ENCODE measurements at places on chromosomes 1 and 21. TPM values are rescaled to one million over a fixed set of nuclear protein-coding genes. Genes with fewer than 3 reads are reported as not detected.

GRCh38 chr1:112882271-112882744, 73.7 kb downstream of the SLC16A1 start:
- DNase-seq, result no peak

- no peak for DNase-seq
Measured at GRCh38 chr1:17196496-17197185, 8.3 kb upstream of the PADI1 start.

The HES3 gene
- not detected for polyA plus RNA-seq

The GPR37L1 gene
- polyA plus RNA-seq, result 0.09 TPM

The MYOC gene
- 0.28 TPM for polyA plus RNA-seq

GRCh38 chr1:29855561-29856160, 619.3 kb downstream of the PTPRU start:
- DNase-seq, result no peak

The FNBP1L gene
- polyA plus RNA-seq, result 101 TPM

The SPRR2E gene
- polyA plus RNA-seq, result not detected

DNA sequence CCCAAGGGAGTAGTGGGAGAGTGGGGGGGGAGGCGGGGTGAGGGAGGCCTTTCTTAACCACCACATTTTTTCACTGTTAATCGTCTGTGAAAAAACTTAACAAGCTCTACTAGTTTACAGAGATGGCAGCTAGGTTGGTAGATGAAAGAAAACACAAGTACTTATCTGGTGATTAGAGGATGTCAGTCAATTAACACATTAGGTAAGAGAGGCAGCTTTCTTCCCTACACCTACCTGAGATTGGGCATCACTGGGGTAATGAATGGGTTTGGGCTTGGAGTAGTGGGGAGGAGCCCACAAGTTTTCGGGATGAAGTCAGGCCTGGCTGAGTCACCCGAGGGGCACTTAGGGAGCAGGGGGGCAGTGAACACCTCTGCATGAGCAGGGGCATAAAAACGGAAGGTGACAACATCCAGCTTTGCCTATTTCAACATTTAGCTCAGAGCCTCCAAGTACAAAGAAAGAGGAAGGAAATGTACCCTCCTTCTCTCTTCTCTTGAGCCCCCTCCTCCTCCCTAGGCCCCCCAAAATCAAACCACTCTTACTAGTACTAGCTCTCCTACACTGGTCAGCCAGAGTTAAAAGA, 2.5 kb downstream of the LBR start:
- no peak for DNase-seq

The TPTE gene
- polyA plus RNA-seq, result not detected

- DNase-seq, result no peak
Measured at GRCh38 chr1:184941735-184942134, 32.6 kb downstream of the NIBAN1 start.

DNA sequence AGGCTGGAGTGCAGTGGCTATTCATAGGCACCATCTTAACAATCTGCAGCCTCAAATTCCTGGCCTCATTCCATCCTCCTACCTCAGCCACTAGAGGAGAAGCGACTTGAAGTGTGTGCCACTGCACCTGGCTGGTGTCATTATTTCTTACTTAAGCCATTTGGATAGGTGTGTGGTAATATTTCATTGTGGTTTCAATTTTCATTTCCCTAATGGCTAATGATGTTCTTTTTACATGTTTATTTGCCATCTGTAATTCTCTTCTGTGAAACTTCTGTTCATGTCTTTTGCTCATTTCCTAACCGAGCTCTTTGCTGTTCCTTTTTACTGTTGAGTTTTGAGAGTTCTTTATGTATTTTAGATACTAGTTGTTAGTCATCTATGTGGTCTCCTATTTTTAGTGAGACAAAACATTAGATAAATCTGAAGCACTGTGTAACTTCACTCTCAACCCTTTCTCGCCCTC, 66.8 kb downstream of the SLC27A3 start:
- no peak for DNase-seq

DNA sequence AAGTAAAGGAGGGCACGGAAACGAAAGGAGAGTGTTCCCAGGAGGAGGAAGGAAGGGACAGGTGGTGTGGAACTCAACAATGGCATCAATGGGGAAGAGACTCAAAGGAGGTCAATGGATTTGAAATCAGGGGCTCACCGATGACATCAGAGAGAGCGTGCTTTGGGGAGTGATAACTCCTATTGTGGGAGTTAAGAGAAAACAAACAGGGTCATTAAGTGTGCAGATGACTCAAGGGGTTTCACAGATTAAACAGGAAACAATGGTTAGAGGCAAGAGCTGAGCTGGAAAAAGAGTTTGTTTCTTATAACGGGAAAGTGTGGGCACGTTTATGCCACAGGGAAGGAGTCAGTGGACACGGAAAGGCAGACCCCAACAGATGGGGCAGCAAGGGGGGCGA, 629.1 kb downstream of the SMYD3 start:
- no peak for DNase-seq

GRCh38 chr1:5907966-5908365, 84.3 kb downstream of the NPHP4 start:
- DNase-seq, result no peak

DNA sequence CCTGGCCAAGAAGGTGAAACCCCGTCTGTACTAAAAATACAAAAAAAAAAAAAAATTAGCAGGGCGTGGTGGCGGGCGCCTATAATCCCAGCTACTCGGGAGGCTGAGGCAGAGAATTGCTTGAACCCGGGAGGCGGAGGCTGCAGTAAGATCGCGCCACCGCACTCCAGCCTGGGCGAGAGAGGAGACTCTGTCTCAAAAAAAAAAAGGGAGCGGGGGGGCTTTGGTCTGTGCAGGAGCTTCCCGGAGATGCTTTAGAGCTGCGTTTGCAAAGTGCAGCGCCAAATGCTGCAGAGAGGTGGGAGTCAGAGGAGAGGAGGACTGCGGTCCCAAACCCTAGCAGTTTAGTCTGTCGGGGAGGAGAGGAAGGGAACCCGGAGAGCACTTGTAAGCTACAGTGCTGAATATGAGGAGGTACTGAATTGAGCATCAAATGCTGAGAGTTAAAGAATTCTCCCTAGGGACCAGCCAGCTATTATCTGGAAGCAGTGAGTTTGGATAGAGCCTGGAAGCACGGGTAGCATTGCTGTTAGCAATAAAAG, 569 bp downstream of the FALEC start:
- no peak for DNase-seq
